ENCODE measurements at places on chromosomes 7 and 10.
A peak's percentile ranks its signal among the peaks of the same experiment; 100 is the strongest.

GRCh38 chr7:106720641-106721040, 59.7 kb upstream of the CCDC71L start:
- no peak for DNase-seq

DNA sequence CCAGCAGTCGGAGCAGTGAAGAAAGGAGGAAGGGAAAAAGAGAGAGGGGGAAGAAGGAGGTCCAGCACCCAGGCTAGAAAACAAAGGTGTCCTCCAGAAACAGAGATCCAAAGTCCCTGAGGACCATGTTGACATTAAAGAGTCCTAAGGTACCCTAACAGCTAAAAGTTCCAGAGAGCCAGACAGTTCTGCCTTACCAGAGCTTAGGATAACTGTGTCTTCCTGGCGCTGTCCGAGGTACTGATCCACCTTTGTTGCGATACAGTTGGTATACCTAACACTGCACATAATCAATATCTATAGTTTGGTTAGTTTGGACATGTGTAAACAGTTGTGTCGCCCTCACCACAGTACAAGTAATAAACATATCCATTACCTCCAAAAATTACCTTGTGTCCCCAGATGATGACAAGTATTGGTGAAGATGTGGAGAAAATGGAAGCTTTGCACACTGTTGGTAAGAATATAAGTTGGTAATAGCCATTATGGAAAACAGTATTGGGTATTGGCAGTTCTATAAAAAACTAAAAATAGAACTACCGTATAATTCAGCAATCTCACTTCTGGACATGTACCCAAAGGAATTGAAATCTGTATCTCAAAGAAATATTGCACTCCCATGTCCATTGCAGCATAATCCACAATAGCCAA, 59.8 kb downstream of the GRID1 start:
- no peak for DNase-seq

- no peak for DNase-seq
Observed at GRCh38 chr10:125025341-125025740, 83.4 kb downstream of the ZRANB1 start.

DNA sequence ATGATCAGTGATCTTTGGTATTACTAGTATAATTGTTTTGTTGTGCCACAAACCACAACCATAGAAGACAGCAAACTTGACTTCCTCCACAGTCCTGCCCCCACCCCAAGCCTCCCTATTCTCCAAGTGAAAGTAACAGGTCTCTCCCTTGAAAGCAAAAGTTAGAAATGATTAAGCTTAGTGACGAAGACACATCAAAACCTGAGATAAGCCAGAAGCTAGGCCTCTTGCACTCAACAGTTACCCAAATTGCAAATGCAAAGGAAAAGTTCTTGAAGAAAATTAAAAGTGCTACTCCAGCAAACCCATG, 7.5 kb downstream of the SAR1A start:
- no peak for DNase-seq

- no peak for DNase-seq
Observed at GRCh38 chr7:82729172-82730030, 285.8 kb upstream of the CACNA2D1 start.

DNA sequence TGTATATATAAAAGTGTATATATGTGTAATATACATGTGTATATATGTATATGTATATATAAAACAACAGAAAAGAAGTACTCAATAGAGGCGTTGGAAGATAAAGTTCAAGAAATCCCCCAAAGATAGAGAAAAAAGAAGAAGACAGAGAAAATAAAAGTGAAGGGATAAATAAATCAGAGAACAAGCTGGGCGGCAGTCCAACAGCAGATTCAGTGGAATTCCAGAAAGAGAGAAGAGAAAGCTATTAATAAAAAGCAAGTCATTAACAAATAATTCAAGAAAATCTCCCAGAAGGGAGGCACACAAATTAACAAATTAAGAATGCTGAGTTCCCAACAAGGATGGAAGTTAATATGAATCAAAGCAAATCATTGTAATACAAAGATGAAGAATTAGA, 59.3 kb upstream of the RNF148 start:
- DNase-seq, result no peak

- no peak for DNase-seq
Observed at GRCh38 chr10:5643346-5644067, 22.9 kb downstream of the ASB13 start.

DNA sequence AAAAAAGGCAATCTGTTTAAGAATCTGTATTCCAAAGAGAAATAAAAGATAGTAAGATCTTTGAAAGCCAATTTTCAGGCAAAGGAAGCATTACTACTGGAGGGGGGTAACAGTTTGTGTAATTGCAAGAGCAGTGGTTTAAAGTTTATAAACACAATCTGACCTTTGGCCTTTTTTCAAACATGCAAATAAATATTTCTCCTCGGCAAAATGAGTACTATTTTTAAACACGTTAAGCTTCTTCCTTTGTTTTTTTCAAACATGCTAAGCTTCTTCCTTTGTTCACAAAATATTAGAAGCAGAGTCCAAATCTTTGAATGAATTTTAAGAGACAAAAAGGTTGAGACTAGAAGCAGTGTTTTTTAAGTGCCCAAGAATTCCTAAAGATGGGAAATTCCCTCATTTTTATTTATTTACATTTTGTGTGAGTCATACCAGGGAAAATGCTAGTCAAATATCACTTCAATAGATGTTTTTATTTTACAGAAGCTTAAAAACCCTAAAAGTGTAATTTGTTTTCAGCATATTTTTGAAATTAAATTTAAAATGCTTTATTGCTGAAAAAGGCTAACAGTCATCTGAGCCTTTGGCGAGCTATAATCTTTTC, 229.3 kb downstream of the GPR37 start:
- no peak for DNase-seq

DNA sequence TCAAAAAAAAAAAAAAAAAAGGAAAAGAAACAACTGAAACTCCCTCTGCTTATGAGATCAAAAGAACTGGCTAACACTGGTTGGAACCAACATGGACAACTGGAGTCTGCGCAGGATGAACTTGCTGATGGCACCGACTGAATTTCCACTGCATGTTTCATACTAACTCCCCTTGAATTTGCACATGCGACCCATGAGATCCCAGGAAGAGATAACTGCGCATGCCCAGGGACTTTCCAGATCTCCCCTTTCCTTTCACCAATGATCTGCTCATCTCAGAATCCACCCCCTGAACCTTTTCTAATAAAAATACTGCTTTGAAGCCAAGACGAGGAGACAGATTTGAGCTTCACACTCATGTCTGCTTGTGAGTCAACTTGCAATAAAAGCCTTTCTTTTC, 20.7 kb downstream of the LBX1 start:
- DNase-seq, result no peak

DNA sequence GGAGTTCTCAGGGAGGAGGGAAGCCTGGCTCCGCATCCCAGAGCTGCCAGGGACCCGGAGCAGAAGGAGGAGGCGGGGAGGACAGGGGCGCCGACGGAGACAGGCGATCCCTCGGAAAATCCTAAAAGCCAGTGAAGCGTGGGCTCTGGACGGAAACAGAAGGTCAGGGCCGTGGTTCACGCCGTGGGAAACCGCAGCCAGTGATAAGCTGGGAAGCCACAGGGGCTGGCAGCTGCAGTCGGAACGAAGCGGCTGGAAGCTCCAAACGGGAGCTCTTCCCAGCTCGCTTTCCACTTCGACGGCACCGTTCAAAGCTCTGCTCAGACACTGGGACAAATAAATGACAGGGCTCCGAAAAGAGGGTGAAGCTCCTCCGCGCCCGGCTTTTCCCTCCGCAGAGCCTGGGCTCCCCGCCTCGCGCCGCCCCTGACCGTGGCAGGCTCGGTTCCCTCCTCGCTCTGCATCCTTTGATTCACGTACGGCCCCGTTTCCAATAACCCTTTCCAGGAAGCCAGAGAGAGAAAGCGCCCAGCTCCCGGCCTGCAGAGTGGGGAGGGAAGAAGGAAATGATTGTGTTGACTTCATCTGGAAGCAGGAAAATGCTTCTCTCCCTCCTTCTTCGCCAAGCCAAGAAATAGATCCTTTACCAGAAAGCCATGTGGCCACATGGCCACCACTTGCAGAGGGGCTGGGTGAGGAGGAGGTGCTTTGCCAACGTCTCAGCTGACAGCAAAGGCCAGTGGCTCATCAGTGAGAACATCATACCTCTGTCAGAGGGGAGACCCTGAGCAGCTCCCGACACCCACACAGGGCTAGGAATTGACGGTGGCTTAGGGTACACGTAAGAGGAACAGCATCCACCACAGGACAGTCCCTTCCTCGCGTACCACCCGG, 57.4 kb downstream of the ADRB1 start:
- no peak for DNase-seq

- DNase-seq, result no peak
Observed at GRCh38 chr10:7811000-7811399, 7.3 kb upstream of the TAF3 start.

GRCh38 chr7:157158400-157158799, 19.7 kb downstream of the UBE3C start:
- no peak for DNase-seq

GRCh38 chr10:7435674-7436073, 24.8 kb upstream of the SFMBT2 start:
- no peak for DNase-seq

DNA sequence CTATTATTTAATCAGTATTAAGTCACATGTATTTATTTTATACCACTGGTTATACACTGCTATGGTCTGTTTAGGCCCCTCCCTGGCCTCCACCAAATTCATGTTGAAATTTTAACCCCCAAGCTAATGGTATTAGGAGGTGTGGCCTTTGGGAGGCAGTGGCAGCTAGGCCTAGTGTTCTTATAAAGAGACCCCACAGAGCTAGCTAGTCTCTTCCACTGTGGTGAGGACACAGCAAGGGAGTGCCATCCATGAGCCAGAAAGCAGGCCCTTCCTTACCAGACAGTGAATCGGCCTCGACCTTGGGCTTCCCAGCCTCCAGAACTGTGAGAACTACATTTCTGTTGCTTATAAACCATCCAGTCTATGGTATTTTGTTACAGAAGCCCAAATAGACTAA, 28.7 kb downstream of the RBM48 start:
- DNase-seq, result no peak

- no peak for DNase-seq
Observed at GRCh38 chr10:35552650-35553342, 52.3 kb upstream of the GJD4 start.

DNA sequence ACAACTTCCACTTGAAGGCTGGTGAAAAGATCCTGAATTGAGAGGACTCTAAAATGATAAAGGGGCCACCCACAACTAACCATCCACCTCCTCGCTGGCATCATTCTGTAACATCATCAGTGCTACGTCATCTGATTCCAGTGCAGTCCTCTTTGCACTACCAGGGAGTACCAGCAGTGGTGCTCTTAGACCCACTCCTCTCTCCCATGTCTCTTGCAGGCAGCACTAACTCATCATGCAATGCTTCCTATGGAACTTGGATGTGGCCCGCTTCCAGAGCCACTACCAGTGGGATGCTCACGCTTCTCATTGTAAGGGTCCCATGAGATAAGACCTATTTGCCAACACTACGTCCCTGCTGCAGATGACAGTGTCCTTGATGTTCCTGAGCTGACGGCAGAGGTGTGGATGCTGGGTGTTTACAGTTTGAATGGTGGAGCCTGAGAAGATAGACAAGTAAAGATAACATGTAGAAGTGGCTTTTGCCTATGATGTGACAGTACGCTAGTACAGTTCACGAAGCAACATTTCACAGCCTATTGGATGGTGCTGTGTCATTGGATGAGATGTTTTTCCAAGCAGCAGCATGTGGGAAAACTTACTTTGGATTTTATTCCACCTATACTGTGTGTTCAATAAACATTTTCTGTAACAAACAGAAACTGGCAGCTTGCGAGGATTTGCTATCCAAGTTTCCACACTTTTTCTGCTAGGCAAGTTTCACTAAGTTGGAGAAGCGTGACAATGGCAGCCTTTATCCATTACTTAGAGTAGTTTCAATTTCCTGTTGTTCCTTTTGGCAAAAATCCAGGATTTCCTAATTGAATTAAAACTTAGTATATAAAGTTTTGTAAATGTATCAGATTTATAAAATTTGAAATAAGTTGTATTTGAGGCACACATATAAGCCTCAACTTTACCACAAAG, 35.8 kb upstream of the COBL start:
- DNase-seq, result no peak

DNA sequence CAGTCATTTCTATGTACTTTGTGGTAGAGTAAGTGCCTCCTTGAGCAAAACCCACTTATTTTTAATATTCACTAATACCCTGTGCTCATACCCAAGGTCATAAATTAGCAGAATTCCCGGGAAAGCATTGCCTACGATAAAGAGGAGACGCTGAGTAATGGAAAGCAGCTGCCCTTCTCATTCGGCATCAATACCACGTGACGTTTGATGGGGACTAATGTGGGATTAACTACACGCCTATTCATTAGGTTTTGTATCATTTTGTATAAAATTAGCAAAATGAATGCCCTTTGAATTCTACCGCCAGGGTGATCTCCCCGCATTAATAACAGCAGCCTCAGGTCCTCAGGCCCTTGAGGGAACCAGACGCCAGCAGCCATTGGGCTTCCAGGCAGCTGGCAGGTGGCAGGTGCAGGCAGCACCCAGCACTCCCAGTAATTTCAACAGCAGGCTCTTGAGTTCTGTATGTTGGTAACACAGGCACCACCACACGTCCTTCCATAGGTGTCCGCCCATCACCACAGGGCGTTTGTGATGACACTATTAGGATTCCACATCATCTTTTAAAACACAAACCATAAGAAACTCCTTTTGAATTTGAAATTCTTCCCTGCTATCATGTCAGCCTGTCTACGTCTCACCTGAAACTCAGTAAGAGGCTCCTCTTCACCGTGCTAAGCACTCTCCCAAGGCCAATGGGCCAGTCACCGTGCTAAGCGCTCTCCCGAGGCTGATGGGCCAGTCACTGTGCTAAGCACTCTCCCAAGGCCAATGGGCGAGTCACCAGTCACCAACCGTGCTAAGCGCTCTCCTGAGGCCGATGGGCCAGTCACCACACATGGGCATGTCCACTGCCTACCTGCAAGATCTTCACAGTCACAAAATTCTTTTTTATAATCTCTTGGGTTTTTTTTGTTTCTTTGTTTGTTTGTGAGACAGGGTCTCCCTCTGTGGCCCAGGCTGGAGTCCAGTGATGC, 509.4 kb downstream of the PTPRN2 start:
- no peak for DNase-seq

- no peak for DNase-seq
Observed at GRCh38 chr10:84783386-84783785, 455.0 kb downstream of the CCSER2 start.

- DNase-seq, result no peak
Observed at GRCh38 chr10:130430291-130430690, 294.1 kb downstream of the GLRX3 start.

GRCh38 chr7:44637788-44638594, 31.6 kb downstream of the OGDH start:
- DNase-seq, result peak; percentile 96

DNA sequence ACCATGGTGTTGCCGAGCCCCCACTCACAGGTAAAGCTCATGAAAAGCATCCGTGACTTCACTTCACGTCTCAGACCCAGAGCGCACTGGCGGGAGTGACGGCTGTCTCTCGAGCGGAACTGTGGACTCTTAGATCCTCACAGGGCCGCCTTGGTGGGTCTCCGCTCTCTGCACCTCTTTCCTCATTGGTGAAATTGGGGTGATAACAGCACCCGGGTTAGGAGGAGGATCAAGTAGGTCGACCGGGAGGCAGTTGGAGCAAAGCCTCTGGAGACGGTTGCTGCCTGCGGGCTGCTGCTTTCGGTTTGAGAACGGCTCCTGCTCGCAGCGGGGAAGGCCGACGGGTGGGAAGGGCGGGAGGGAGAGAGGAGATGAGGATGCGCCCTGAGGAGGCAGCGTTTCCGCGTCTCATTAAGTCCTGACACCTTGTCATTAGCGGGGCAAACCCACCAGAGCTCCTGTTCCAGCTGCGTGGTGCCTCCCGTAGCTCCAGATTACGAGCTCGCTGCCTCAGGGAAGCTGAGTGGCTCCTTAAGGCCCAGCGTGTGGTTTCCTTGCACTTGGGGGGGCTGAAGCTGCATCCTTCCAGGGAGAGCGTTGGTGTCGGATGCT, 51.9 kb upstream of the CFAP46 start:
- DNase-seq, result no peak
